Left renal cortex interstitium (tissue), 4 donors: ENCODE measurements at places on chromosomes 7 and 10.

DNA sequence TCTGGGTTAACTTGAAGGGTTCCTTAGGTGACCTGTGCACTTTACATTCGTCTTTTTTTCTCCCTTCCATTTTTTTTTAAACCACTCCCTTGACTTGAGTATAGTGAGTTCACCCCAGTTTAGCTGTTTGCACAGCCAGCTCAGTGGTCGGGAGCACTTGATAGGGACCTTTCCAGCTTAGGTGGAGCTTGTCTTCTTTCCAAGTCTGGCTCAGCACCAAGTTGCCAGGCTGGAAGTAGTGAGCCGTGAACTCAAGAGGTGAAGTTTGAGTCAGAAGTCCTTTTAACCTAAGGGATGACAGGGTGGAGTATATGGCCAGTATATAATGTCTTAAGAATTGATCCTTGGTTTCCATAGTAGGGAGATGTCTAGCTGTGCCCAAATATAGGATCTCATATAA is 7.2 kb downstream of the DNAH11 start:
- no peak for DNase-seq

DNA sequence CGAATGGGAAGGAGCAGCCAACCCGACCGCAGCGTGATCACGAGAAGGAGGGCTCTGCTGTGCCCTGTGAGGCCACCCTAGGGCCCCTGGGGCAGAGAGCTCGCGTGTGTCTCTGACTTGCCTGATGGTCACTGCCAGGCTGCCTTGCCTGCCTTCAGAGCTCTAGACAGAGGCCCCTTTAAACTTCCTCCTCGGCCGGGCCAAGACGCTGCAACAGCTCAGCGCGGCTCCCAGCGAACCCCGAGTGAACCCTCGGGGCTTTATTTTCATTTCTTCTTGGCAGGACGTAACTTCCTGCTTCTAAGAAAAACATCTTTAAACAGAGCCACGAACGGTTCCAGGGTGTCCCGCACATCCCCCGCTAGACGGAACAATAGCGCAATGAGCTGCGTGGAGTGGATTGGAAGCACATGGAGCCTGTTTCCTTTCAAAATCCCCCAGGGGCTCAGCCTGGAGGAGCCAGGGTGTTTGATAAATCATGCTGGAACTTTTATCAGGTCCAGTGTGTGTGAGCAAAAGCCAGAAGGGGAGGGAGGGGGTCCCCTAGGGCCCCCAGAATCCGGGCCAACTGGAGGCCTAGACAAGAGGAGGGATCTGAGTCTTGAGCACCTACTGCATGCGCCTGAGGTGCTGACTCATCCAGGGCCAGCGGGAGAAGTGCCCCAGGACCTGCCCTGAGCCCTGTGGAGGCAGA is 134.1 kb upstream of the GDF10 start:
- DNase-seq: peak; percentile 75

GRCh38 chr7:14973712-14974428 is 71.3 kb upstream of the DGKB start:
- no peak for DNase-seq

GRCh38 chr10:33145451-33146188 is 187.6 kb upstream of the ITGB1 start:
- DNase-seq: no peak

DNA sequence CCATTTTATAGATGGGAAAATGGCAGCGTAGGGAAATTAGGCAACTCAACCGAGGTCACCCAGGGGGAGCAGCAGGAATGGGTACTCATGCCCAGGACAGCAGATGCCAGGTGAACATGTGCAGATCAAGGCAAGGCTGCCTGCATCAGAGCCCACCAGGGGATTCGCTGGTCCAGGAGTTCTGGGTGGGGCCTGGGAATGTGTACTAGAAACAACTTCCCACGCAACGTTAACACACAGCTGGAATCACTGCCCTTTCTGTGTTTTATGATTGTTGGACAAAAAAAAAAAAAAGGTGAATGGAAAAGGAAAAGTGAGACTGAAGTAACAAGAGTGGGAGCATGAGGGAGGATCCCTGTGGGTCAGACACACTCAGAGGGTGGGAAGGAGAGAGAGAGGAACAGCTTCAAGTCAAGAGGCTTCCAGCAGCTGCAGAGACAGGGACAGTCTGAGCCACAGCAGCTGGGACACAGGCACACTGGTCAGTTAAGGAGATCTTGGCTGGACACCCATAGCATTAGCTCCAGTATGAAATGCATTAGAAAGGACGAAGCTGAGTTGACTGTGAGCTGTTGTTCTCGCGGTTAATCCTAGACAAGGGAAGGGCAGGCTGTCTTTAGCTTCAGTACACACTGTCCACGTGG is 187.9 kb upstream of the INHBA start:
- no peak for DNase-seq

- no peak for DNase-seq
These were observed 535.4 kb downstream of the ADRA2A start for GRCh38 chr10:111612273-111612672.

- peak; percentile 63 for DNase-seq
These were observed 5.3 kb upstream of the PRKRIP1 start for GRCh38 chr7:102390697-102391484.

- DNase-seq: no peak
These were observed 132.4 kb downstream of the DNAH11 start for GRCh38 chr7:21675255-21675654.

GRCh38 chr7:6271060-6271658 is 1.3 kb downstream of the CYTH3 start:
- no peak for DNase-seq

GRCh38 chr7:84975586-84976185 is 211.2 kb downstream of the SEMA3D start:
- no peak for DNase-seq

DNA sequence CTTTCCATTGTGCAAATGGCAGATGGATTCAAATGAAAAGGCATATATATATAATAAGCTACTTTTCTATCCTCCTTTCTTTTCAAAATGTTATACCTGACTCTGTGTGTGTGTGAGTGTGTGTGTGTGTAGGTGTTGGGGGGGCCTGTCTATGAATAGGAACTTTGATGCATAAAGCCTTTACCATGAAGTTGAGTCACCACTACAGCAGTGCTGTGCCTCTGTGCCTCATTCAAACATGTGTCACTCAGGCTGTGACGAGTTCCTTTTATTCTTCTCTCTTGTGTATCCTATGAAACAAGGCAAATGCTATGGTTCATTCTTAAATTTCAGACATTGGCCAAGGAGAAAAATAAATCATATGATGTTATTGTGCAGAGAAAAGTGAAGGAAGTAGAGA is 52.7 kb upstream of the DKK1 start:
- DNase-seq: no peak

DNA sequence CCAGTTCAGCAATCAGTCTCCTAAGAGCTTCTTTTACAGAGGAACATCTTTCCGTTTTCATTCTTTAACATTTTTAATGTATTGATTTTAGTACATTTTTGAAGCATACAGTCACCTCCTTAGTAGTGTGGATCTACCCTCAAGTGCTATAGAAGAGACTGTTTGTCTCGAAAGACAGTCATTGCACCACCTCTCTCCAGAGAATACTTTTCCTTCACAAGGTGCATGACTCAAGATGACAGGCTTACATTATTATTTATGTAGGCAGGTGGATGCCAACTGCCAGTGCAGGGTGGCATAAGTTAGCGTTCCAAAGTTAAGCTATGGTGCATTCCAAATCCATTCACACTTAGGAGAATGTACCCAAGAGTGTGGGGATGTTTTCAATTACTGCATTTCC is 71.8 kb downstream of the ZEB1 start:
- no peak for DNase-seq

GRCh38 chr7:141402277-141402996 is 148.8 kb upstream of the AGK start:
- no peak for DNase-seq

DNA sequence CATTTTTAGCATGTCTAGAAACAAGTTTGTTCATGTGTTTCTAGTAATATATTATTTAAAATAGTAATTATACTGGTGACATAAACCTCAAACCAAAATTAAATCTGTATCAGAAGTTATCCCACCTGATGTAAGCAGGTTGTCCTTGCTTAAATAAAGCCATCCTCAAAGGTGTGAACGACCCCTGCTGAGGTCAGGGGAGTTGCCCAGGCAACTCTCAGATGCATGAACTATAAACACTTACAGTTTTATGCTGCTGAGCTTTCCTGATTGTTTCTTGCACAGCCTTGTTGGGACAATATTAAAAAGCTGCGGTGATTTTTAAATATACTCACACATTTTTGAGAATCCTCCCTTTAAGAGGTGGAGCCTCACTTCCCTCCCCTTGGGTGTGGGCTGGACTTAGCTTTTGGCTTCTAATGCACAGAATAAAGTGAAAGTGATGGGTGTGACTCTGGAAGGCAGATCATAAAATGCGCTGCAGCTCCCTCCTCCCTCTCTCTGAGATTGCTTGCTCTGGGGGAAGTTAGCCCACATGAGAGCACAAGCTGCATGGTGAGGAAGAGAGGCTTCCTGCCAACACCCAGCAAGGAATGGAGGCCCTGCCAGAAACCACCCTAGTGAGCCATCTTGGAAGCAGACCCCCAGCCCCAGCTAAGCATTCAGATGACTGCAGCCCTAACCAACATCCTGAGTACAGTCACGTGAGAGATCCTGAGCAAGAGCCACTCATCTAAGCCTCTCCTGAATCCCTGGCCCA is 152.7 kb downstream of the SKIDA1 start:
- peak; percentile 61 for DNase-seq

DNA sequence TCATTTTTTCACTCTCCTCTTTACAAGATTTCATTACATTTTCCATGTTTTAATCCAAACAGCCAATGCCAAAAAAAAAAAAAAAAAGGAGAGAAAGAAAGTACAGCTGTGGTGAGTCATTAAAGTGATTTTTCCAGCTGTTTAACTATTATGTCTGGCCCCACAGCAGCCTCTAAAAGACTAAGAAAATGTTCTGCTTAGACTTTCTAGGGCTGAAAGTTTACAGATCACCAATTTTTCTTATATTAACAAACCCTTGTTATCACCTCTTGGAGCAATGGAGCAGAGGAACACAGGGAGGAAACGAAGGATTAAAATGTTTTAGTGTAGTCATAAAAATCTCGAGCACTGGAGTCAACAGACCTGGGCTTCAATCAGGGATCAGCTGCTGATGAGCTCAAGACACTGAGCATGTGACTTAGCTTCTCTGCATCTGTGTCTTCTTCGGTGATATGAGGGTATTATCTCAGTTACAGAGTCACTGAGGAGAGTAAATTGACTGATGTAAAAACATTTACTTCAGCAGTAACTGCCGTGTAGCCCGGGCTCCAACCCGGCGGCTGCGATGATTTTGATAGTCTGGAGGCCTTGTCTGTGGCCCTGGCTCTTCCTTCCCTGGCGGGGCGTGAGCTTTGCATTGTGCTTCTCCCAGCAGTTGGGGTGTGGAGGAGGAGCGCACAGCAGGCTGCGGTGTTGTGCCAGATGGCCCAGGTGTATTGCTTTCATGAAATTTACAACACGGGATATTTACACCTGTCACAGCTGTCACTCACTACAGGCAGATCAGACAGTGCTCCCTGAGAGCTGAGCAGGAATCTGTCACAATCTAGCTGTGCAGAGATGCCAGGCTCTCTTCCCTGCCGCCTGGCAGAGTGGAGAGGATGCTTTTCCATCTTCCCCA is 298.3 kb upstream of the FZD8 start:
- DNase-seq: no peak

DNA sequence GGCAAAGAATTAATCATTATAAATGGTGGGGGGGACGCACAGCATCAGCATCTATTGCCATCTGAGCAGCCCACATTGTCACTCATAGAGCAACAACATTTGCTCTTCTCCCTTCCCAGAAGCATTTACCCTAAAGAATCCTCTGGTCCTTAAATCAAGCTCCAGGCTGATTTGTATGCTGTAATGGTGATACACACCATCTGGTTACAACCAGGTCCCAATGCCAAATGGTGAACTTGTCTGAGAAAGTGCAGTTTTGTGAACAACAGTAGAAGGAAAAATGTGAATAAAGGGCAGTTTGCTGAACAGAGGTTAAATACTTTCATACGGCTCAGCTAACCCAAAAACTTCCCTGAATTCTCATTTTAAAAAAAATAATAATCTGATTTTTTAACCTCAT is 38.8 kb upstream of the TCF7L2 start:
- peak; percentile 61 for DNase-seq

GRCh38 chr7:100563809-100564400 is 9.8 kb downstream of the SAP25 start:
- no peak for DNase-seq
